ENCODE measurements at places on chromosomes 1 and 21. TPM values are rescaled to one million over a fixed set of nuclear protein-coding genes. Genes with fewer than 3 reads are reported as not detected.

SPRR1B gene
- not detected for total RNA-seq

C2CD2 gene
- total RNA-seq: 16.4 TPM

- no peak for DNase-seq
Observed at GRCh38 chr1:212666116-212666775, 33.4 kb downstream of the BATF3 start.

GRCh38 chr1:172298141-172298540 lies 122.3 kb upstream of the C1orf105 start:
- DNase-seq: no peak

All from cerebellum (tissue), 4 donors.